Activated naive CD8-positive, alpha-beta T cell treated with anti-CD3 and anti-CD28 coated beads for 36 hours (primary cell): ENCODE measurements at places on chromosomes 5 and 9. TPM values are rescaled to one million over a fixed set of nuclear protein-coding genes. Genes with fewer than 3 reads are reported as not detected.

DNA sequence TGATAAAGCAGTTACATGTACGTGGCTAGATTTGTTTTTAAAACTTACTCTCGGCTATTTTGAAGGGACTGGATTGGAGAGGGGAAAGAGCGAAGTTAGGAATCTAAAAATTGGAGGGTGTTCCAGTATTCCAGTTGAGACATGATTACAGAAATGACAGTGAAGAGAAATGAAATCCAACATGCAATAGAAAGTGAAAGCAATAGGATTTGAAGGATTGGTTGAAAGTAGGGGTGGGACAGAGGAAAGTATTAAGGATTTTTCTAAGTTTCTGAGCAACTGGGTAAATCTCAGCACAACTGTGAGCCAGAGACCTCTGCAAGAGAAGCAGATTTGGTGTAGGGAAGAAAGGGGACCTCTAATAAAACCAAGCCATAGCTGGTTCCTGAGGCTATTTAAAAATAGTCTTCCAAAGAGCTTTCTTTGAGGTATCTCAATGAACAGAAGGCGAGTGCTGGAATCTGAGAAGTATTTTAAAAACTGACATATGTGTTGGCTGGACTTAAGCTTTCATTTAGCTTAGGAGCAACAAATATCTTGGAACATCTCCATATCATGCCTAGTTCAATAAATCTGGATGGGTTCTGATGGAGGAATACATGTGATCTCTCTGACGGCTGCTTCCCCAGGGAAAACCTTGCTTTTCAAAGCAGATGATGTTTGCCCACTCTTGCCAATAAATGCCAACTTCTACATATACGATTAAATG is 110.4 kb upstream of the IFNK start:
- DNase-seq: no peak
- no peaks in the 10 kb centered on the region for H3K27me3 ChIP-seq
- peaks cover under 1% of the 10 kb centered on the region for H3K36me3 ChIP-seq
- no peaks in the 10 kb centered on the region for H3K4me1 ChIP-seq

- H3K27me3 ChIP-seq: no peaks in the 10 kb centered on the region
- H3K36me3 ChIP-seq: peaks cover 4% of the 10 kb centered on the region
These were observed 20.2 kb downstream of the FANCC start for GRCh38 chr9:95297316-95297715.

DNA sequence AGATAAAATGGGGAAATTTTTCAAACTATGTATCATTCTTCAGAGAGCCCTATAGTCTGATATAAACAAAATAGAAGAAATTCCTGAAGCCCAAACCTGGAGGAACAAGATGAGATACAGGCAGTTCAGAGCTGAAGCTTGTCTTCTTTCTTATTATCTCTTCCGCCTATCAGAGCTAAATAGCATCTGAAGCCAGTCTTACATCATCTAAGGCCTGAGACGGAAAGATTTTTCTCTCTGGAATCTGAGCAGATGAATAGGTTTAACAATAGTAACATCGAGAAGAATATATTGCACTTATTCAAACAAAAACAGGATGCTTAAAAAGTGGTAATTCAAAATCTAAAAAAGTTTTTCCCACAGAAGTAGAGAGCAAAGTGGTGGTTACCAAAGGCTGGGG is 59.8 kb downstream of the LPAR1 start:
- H3K27me3 ChIP-seq: peaks cover 7% of the 10 kb centered on the region
- no peak overlapping the region for H3K27ac ChIP-seq

DNA sequence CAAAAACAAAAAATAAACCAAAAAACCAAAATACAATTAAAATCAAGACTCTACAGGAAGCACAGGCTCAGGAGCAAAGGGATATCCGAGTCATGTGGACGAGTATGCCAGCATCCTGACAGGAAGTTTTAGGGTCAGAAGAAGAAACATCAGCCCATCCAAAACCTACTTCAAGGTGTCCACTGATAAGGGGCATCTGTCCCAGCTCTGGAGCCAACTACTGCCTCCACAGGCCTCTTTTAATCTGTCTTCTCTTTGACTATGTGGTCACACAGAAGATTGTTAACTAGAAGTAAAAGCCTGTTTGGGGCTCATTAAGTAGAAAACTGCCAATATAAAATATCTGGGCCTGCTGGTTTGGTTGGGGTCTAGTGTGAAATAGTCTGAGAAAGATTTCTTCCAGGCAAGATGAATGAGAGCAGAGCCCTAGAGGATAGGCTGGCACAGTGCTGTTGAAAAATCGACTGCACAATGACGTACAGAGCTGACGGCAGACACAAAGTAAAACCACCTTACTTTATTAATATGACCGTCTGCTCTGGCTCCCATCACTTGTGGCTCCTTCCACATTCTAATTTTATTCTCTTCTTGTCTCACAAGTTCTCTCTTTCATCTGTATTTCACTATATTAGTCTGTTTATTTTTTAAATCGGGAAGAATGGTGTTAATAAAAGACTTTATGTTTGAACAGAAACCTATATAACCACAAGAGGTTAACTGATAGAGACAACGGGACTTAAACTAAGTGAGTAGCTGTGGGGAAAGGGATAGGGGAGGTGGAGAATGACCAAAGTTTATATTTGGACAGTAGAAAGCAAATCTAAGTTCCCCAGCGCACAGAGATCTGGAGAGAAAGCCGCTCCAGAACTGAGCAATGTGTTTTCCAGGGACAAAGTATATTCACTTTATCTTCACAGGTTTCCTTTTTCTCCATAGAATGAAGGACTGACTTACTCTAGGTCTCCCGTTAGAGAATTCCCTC is 22.9 kb upstream of the MSH3 start:
- H3K36me3 ChIP-seq: peaks cover 42% of the 10 kb centered on the region
- no peak overlapping the region for H3K4me3 ChIP-seq
- H3K4me1 ChIP-seq: peaks cover 6% of the 10 kb centered on the region
- DNase-seq: no peak
- no peaks in the 10 kb centered on the region for H3K27me3 ChIP-seq

- no peaks in the 10 kb centered on the region for H3K36me3 ChIP-seq
- H3K4me1 ChIP-seq: peaks cover 22% of the 10 kb centered on the region
- no peak for DNase-seq
- H3K4me3 ChIP-seq: no peak overlapping the region
- H3K27ac ChIP-seq: no peak overlapping the region
- H3K27me3 ChIP-seq: peaks cover 4% of the 10 kb centered on the region
These were observed 107.0 kb upstream of the PCA3 start for GRCh38 chr9:76657265-76657664.

DNA sequence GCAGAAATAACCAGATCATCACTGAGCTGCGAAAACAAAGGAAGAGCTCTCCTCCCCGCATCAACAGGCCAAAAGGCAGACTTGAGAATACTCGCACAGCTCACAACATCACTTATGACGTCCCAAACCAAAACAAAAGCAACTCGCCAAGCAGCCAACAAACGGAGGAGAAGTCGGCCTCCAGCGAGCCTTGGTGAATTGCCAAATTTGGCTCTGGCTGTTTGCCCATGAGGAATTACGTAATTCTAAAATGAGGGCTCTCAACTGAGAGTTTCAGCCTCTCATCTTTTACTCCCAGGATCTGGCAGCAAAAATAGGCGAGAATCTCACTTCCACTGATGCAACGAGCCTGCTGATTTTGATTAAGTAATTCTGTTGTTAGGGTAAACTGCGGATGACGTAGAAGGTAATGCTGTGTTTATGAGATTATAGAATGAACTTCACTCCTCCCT is 51.7 kb upstream of the SEMA6A start:
- H3K4me3 ChIP-seq: no peak overlapping the region
- H3K36me3 ChIP-seq: no peaks in the 10 kb centered on the region
- H3K4me1 ChIP-seq: no peaks in the 10 kb centered on the region
- no peak overlapping the region for H3K27ac ChIP-seq
- no peak for DNase-seq

GRCh38 chr9:37383876-37384746 is 38.4 kb upstream of the GRHPR start:
- H3K27me3 ChIP-seq: no peaks in the 10 kb centered on the region
- H3K4me1 ChIP-seq: no peaks in the 10 kb centered on the region
- no peak overlapping the region for H3K4me3 ChIP-seq
- no peak overlapping the region for H3K27ac ChIP-seq

GRCh38 chr9:91712811-91713210 is 237.2 kb downstream of the ROR2 start:
- peaks cover 23% of the 10 kb centered on the region for H3K27me3 ChIP-seq
- no peak overlapping the region for H3K27ac ChIP-seq
- peaks cover 2% of the 10 kb centered on the region for H3K36me3 ChIP-seq

DNA sequence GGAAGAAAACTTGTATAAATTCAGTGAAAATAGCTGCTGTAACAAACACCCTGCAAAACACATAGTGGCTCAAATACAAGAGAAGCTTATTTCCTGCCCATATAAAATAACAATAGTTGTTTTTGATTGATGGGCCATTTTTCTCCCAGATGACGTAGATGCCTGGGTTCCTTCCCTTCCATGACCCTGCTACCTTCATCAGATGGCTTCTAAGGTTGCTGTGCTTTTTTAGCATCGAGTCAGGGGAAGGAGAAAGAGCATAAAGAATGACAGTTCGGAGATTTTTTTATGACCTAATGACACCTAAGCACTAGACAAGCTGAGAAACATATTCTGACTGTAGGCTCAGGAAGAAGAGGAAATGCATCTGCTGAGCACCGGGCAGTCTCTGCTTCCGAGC is 34.7 kb upstream of the DPYSL3 start:
- no peak overlapping the region for H3K4me3 ChIP-seq
- H3K4me1 ChIP-seq: no peaks in the 10 kb centered on the region
- H3K36me3 ChIP-seq: no peaks in the 10 kb centered on the region

DNA sequence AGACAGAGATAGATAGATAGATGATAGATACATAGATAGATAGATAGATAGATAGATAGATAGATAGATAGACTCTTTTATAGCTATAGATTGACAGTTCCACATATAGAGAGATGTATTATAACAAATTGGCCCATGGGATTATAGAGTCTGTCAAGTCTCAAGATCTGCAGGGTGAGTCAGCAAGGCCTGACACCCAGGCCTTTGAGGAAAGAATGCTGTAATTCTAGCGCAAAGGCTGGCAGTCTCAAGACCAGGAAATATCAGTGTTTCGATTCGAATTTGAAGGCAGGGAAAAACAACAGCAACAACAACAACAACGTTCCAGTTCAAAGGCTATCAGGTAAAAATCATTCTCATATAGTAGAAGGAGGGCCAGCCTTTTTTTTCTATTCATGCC is 339.2 kb upstream of the CDH9 start:
- H3K27me3 ChIP-seq: no peaks in the 10 kb centered on the region
- H3K4me3 ChIP-seq: no peak overlapping the region
- no peaks in the 10 kb centered on the region for H3K36me3 ChIP-seq
- no peak for DNase-seq
- no peak overlapping the region for H3K27ac ChIP-seq

- DNase-seq: no peak
- H3K4me3 ChIP-seq: no peak overlapping the region
- no peak overlapping the region for H3K27ac ChIP-seq
- no peaks in the 10 kb centered on the region for H3K36me3 ChIP-seq
- H3K27me3 ChIP-seq: no peaks in the 10 kb centered on the region
- H3K4me1 ChIP-seq: peaks cover 13% of the 10 kb centered on the region
These were observed 143.4 kb downstream of the GOLPH3 start for GRCh38 chr5:32030686-32031085.

GRCh38 chr9:135468854-135469521 is 10.6 kb upstream of the PPP1R26 start:
- peaks cover 51% of the 10 kb centered on the region for H3K27me3 ChIP-seq
- H3K4me3 ChIP-seq: no peak overlapping the region

- H3K4me3 ChIP-seq: no peak overlapping the region
- no peak overlapping the region for H3K27ac ChIP-seq
- H3K36me3 ChIP-seq: no peaks in the 10 kb centered on the region
- no peaks in the 10 kb centered on the region for H3K27me3 ChIP-seq
- DNase-seq: peak; percentile 39
- peaks cover 8% of the 10 kb centered on the region for H3K4me1 ChIP-seq
These were observed 17.7 kb upstream of the UBAC1 start for GRCh38 chr9:135978642-135979546.

DNA sequence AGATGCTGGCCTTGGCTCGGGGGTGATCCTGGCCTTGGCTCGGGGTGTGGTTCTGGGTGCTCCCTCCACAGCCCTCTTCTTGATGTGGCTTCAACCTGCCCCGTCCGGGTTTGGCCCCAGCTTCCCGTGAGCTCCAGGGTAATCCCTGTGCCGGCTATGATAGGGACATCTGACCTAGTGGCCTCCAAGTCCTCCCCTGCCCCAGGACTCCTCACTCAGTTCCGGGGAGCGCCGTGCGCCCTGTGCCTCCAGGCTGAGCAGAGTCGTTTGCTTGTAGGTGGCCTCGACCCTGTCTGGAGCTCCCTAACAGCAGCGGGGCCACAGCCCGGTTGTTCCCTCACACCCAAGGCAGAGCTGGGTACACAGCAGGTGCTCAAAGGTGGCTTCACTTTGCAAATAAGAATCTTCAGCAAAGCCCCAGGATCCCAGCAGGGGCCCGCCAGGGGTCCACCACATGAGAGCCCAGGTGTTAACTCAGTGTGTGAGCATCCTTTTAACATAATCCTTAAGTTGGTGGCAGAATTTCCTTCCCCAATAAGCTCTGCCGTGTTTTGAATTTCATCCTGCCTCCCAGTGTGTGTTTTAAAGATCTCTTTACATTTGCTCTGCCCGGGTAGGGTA is 32.3 kb upstream of the CEP72 start:
- H3K27ac ChIP-seq: no peak overlapping the region
- H3K4me3 ChIP-seq: no peak overlapping the region
- H3K27me3 ChIP-seq: peaks cover 59% of the 10 kb centered on the region
- H3K36me3 ChIP-seq: peaks cover 1% of the 10 kb centered on the region

GRCh38 chr5:137710086-137710485 is 25.8 kb downstream of the KLHL3 start:
- H3K36me3 ChIP-seq: peaks cover 45% of the 10 kb centered on the region
- DNase-seq: no peak
- no peak overlapping the region for H3K27ac ChIP-seq
- H3K4me3 ChIP-seq: no peak overlapping the region

GRCh38 chr9:33921967-33922895 is 105.3 kb downstream of the UBE2R2 start:
- no peak overlapping the region for H3K4me3 ChIP-seq
- H3K27ac ChIP-seq: peak overlapping the region; percentile 8
- H3K27me3 ChIP-seq: no peaks in the 10 kb centered on the region
- peaks cover 13% of the 10 kb centered on the region for H3K36me3 ChIP-seq
- peak; percentile 30 for DNase-seq

GRCh38 chr5:92215116-92215515 is 832.0 kb upstream of the ARRDC3 start:
- no peak overlapping the region for H3K27ac ChIP-seq
- no peak for DNase-seq
- H3K4me3 ChIP-seq: no peak overlapping the region
- no peaks in the 10 kb centered on the region for H3K27me3 ChIP-seq

ITGA1 gene
- 9.9 TPM for total RNA-seq

CMYA5 gene
- 0.29 TPM for total RNA-seq

NUDT12 gene
- 5.3 TPM for total RNA-seq

IFNK gene
- not detected for total RNA-seq
